NCI-H1105 (cell line): ENCODE measurements at places on chromosomes 16 and 17.

DNA sequence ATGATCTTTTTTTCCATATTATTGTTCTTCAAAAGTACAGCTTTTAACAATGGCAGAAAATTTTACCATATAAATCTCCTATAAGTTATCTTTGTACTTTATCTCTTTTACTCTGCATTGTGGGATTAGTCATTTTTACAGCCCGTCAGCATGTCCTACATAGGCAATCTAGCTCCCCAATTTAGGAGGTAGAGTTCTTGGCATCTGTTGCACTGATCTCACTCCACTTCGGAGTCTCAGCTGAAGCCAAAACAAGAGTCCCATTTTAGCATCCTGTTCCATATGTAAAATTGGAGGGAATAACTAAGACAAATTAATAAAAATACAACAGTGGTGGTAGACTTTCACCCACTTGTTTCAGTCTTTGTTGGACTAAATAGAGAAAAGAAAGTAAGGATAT is 31.1 kb upstream of the PRSS54 start:
- DNase-seq = no peak

DNA sequence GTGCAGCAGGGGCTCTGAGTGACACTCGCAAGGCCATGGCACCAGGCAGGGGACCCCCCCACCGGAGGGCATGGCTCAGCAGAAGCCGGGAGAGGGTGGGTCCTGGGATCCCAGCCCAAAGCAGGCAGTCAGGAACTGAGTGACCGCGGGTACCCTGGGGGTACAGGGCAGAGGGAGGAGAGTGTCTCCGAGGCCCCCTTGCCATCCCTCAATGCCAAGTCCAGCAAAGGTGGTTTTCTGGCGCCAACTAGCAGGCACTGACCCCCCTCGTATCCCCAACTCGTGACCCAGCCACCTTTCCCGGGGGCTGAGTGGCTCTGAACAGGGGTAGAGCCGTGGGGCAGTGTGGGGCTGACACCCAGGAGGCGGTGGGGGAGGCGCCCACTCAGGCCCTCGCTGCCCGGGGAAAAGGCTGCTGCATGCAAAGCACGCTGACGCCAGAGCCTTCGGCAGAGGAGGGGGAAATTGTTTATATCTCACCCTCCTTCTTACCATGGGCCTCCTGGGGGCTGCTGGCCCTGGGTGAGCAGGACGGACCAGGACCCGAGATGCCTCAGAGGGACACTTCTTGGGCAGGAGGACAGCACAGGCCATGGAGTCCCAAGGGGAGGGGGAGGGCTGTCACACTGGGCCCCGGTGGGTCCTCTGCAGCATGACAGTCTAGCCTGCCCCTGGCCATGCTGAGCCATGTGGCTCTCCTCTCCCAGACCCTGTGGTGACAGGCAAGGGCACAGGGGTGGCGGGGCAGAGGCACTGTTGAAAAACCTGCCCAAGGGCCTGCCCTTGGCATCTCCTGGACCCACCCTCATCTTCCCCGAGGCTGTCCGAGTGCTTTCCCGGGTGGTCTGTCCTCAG is 14.6 kb upstream of the ENPP7 start:
- no peak for DNase-seq

DNA sequence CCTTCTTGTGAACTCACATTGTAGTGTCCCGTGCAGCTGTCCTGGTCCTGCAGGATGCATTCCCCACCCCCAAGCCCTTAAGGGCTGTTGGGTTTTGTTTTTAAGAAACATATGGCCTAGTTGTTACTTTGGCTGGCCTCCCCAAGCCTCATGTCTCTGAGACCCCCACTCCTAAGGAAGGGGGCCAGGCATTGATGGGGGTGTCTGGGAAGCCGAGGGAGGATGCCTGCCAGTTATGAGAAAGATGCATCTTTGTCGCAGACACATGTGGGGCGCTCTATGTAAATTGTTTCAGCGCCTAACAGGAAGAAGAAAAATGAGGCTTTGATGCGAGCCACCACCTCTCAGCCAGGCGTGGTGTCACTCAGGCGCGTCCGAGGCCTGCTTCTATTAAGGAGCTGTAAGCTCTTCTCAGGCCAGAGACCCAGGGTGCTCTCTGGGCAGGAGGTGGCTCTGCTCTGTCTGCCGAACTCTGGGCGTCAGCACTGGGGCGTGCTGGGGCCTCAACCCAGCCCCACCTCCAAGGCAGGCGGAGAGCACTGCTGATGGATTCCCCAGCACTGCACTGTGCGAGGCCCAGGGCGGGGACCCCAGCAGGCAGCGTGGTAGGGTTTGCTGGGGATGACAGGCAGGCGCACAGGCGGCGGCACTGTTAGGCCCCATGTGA is 70.6 kb downstream of the SREBF1 start:
- no peak for DNase-seq

- no peak for DNase-seq
These were observed 408.1 kb downstream of the XYLT1 start for GRCh38 chr16:17062676-17063075.

DNA sequence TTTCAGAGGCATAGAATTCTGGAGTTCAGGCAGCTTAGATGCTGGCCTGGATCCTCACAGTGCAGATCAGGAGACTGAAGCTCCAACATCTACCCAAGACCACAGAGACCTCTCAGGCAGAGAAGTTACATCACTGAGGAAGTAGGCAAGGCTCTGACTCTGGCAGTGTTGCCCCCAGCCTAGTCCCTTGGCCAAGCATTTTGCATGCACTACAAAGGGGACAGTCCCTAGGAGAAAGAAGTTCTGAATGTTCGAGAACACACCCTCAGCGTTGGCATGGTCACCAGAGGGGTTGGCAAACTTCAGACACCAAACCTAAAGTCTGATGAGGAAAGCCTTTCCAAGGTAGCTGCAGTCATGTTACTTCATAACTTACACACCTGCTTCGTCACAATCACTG is 2.5 kb downstream of the RANBP10 start:
- no peak for DNase-seq

GRCh38 chr16:8996891-8997290 is 33.2 kb upstream of the USP7 start:
- DNase-seq = no peak

- DNase-seq = no peak
These were observed 67.7 kb downstream of the SMG6 start for GRCh38 chr17:2235792-2236366.

DNA sequence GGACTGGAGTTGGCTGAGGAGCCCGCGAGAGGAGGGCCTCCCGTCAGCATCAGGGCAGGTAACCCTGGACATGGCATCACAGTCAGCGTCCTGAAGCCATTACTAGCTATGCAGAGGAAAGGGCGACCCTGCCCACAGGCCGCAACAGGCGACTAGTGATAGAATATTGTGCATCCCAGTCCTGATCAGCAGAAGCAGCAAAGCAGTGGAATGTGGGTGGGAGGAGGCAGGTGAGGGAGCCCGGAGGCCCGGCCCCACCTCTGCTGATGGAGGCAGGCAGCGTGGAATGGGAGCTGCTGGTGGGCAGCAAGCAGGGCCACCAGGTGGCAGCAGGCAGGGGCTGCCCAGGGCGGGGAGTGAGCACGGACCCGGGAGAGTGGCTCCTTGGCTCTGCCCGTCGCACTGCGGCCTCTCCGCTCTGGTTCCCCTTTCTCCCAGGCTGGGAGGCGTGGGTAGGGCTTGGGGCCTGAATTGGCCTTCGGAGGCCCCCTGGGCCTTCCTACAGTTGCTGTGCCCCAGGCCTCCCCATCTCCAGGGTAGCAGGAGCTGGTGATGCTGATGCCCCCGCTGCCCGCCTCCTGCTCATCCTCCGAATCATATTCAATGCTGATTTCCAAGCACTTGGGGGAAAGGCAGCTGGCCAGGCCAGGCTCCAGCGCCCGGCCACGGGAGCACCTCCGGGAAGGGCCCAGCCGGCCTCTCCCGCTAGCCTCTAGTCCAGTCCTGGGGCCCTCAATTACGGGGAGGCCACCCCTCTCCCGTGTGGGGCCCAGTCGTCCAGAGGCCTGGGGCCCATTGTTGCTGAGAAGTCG is 20.2 kb downstream of the TSPOAP1 start:
- DNase-seq = no peak

- DNase-seq = no peak
These were observed 2.1 kb upstream of the ABCA6 start for GRCh38 chr17:69143683-69144231.

- no peak for DNase-seq
These were observed 74.3 kb upstream of the CES5A start for GRCh38 chr16:55949518-55949917.

DNA sequence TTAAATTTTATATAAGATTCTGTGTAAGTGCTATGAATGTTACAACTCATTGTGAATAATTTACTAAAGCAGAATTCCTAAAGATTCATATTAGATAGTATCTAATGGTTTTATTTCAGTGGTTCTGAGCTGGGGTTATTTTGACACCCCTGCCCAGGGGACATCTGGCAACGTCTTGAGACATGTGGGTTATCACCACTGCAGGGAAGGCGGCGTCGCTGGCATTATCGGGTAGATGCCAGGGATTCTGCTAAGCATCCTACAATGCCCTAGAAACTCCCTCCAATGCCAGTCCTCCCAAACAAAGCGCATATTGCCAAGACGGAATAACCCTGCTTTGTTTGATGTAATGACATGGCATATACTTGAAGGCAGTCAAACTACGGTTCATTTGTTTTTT is 372.3 kb upstream of the ZFHX3 start:
- DNase-seq = no peak

- DNase-seq = no peak
These were observed 71.7 kb downstream of the CDC27 start for GRCh38 chr17:47117386-47117785.

DNA sequence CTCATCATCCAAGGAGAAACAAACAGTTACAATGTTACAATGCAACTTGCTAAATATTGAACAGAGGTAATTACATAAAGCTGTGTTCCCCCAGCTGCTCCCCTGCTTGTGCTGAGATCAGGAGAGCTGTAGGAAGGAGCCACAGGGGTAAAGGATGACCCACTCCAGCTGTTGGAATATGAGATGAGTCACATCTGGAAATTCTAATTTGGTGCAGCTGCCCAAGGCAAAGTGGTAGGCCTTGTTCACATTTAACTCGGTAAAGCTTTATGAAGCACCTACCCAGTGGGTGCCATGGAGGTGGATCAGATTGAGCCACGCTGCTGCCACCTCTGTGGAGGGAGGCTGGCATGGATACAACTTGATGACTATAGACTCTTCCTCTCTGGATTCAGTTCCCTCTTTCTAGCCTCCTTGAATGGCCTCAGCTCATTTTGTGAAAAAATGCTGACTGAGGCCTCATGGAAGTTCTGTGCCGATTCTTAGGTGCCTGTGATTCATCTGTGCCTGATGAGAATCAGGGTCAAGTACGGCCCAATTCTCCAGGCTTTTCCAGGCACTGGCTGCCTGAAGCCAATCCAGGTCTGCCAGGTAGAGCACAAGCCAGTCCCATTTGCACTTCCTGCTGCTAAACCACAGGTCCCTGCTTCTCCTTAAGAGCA is 7.4 kb downstream of the ZNF689 start:
- DNase-seq = no peak

GRCh38 chr16:83354015-83354414 is 453.8 kb upstream of the HSBP1 start:
- no peak for DNase-seq

- peak; percentile 85 for DNase-seq
These were observed 12.6 kb downstream of the THRA start for GRCh38 chr17:40075201-40075941.

GRCh38 chr17:77647531-77647930 is 311.0 kb upstream of the TNRC6C start:
- DNase-seq = no peak

GRCh38 chr16:27779641-27780164 is 229.8 kb downstream of the KATNIP start:
- peak; percentile 70 for DNase-seq

DNA sequence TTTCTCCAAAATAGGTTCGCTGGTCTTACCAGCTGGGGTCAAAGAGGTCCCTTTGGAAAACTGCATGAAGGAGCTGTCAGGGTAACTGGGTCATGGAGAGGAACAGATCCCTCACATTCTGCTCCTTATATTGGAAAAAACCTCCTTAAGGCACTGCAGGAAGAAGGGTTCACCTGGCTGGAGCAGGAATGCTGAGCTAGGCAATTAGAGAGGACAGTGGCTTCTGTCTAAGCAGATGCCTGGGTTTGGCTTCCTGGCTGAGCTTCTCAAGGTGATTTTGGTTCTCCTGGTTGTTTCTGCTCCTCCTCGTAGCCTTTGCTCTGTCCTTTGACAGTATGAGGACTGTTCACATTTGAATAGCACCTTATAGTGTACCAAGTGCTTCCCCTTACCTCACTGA is 19.6 kb downstream of the ITGB3 start:
- DNase-seq = no peak

GRCh38 chr16:88303890-88304819 is 78.6 kb upstream of the ZNF469 start:
- DNase-seq = no peak

DNA sequence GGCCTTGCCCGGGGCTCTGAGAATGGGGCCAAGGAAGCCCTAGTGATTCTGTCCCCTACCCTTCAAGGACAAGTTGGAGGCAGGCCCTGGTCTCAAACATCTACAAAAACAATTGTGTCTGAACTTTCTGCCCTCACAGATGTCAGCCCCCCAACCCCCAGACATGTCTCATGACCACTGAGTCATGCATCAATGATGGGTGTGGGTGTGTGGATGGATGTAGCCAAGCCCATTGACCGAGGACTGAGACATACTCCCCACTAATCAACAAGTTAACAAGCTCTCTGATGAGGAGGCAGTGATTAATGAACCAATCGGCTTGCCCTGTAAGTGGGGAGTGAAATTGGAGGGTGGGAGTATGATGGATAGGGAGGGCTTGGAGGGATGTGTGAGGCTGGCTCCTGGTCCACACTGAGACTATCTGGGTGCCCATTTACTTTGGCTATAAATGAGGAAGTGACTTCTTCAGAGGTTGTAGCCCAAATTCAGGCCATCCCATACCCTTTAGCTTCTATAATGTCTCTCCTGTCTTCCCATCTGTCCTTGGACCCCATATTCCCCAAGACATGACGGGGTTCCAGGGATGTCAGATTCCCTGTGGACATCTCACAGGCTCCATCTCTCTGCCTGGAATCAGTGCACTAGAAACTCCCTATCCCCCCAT is 97.1 kb upstream of the TMEM97 start:
- DNase-seq = no peak

- DNase-seq = no peak
These were observed 408.0 kb downstream of the UTP18 start for GRCh38 chr17:51668155-51668962.

DNA sequence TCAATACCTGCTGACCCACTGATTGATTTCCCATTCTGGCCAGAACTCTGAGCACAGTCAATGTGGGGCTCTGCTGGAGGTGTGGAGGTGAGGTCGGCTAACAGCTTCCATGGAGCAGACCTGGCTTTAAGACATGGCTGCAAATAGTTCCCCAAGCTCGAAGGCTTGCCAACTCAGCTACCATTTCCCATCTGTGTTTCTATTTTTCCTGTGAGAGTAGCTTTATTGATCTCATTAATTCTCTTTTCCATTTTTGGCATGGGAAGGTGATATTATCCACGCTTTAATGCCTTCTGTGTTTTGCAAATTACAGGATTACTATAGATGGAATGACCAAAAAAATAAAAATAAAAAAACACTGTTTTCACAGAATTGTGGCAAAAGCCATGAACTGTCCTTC is 151.6 kb upstream of the XYLT1 start:
- DNase-seq = no peak

DNA sequence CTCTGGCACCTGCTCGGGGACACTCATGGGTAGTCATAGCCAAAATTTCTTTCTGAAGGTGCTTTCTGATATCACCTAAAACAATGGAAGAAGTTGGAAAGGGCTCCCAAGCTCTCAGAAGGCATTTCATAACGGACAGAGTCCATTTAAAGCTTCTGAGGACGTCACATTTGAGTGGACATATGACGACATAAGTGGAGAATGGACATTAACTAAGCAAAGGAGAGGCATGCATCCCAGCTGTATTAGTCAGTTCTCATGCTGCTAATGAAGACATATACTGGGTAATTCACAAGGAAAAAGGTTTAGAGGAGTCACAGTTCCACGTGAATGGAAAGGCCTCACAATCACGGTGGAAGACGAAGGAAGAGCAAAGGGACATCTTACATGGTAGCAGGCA is 260.2 kb upstream of the DYNLRB2 start:
- DNase-seq = no peak
